ENCODE measurements at places on chromosomes 2 and 18.

GRCh38 chr2:164810843-164811242 is 30.8 kb downstream of the COBLL1 start:
- DNase-seq, result no peak

DNA sequence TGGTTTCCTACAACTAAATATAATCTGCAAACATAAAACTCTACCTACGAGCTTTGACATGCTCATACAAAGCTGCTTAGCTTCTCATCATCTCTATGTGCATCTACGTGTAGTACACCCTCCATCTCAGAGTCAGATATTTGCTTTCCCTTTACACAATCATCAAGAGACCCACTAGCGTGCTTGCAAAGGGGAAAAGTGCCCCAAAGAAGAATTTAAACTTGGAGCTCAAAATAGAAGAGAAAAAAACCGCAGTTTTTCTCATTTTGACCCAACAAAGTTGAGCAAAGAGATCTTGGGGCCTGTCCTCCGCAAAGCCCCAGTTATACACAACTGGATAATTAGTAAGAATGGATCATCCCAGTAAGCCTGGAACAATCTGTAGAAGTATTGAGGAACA is 104.1 kb downstream of the PAX3 start:
- DNase-seq, result no peak

GRCh38 chr2:96340493-96341414 is 5.2 kb downstream of the NCAPH start:
- DNase-seq, result no peak

DNA sequence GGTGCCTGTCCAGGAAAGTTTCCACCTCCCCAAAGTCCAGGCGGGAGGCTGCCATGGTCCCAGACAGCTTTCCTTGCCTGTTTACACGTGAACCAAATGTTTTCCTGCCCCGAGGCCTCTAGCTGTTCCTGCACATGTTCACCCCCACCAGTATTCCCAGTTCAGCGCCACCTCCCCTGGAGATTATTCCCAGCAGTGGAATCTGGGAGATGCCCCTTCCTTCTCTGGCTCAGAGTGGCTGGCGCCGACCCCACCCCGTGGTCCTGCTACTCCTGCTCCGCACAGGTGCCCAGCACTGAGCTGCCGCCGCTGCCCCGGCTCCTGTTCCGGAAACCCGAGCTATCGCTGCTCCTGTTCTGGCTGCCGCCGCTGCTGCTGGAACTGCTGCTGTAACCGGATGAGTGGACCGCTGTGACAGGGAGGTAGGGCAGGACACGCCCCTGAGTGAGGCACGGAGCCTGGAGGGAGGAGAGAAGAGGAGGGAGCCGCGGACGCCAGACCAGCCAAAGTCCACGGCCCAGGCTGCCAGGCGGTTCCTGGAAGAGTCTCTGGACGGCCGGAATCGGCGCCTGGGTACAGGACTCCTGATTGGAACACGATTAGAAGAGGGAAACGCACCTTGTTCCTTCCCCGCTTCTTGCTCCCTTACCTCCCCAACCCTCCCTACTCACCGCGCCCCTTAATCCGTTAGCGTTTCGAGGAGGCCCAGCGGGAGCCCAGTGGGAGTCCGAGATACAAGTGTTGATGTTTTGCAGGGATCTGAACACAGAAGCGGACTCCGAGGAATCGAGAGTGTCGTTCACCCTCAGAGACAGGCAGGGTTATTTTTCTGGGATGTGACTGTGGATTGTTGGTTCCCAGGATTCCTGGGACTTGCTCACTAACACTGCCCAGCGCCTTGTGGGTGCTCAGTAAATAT is at the start of gene PDE11A:
TSS of gene PDE11A (minus strand) at position 395 of the 919 bp plus-strand sequence. CDS start at position 55, 340 bp downstream.
- DNase-seq, result no peak

- DNase-seq, result no peak
Observed at GRCh38 chr2:212537726-212538304, 787 bp downstream of the ERBB4 start.

GRCh38 chr2:197200051-197200761 is 110.4 kb downstream of the ANKRD44 start:
- no peak for DNase-seq

- no peak for DNase-seq
Observed at GRCh38 chr18:34695310-34695709, 14.8 kb upstream of the DTNA start.

GRCh38 chr18:43846299-43846698 is 569.0 kb upstream of the SYT4 start:
- DNase-seq, result no peak

GRCh38 chr2:216934151-216934550 is 74.3 kb upstream of the TNP1 start:
- no peak for DNase-seq

- no peak for DNase-seq
Observed at GRCh38 chr18:25517881-25518715, 166.1 kb upstream of the ZNF521 start.

DNA sequence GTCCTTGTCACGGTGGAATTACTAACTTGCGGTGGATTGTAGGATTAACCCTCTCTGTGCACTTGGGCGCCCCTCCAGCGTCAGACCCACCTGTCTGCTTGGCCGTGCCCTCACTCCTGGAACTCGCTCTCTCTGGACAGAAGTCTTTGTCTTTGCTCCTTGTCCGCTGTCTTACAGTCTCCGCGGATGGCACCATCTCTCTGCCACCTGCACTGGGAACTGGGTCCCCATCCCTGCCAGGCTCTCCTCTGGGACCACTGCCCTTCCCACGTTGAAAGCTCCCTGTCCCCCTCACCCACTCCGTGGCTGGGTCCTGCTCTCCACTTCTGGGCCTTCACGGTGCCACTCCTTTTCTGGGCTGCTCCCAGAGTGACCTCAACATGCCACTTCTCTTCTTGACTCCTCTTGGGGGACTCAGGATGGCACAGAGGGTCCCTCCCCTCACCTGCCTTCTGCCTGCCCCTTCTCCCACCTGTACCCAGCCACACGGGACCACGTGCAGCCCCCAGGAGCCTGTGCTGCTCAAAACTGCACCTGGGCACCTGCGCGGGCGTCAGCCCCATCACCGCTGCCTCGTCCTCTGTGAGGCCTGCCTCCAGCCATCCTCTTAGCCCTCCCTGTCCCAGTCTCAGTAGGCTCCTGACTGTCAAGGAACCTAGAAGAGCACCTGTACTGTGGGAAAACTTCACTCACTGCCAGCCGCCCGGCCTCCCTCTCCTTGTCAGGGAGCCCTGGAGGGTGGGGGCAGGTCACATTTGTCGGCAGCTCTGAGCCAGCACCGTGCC is 11.1 kb downstream of the CNDP2 start:
- DNase-seq, result no peak

- DNase-seq, result no peak
Observed at GRCh38 chr2:64666810-64667438, 13.2 kb upstream of the SERTAD2 start.

DNA sequence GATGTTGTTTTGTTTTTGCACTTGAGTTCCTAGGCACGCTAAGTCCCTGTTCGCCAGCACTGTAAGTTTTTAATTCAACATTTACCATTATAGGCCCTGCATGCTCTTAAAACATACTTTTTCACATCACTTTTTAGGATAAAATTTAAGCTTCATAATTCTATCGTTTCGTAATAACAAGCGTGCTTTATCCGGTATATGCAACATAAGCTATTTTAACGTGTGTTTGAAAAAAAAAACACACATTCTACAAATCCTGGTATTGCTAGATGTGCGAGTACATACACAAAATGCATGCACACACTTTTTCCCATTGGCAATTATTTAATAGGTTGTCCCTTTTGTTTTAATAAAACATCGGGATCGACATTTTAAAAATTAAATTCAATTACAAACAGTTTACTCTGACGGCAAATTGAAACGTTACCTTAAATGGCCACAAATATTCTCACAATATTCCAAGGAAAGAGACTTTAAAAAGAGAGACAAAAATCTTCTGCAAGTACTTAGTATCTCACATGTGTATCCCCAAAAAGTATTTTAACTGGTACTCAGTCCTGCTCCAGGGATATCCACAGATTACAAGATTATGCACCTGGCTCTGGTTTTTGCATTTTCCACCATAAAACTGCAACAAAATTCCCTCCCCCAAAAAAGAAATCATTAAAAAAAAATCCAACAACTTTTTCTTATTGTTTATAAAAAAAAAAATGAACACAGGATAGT is 1.0 kb upstream of the TCF4 start:
- DNase-seq, result no peak

- DNase-seq, result no peak
Observed at GRCh38 chr2:194854941-194855340, 802.1 kb upstream of the SLC39A10 start.

DNA sequence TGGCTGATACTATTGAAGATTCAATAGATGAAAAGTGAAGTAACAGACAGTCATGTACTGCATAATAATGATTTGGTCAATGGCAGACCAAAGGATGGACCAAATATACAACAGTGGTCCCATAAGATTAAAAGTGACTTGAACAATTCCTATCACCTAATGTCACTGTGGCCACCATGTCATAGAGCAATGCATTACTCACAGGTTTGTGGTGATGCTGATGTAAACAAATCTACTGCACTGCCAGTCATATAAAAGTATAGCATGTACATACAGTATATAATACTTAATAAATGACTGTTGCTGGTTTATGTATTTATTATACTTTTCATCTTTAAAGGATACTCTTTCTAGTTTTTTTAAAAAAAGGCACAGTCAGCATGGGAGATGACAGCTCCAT is 99.9 kb downstream of the USP34 start:
- no peak for DNase-seq

DNA sequence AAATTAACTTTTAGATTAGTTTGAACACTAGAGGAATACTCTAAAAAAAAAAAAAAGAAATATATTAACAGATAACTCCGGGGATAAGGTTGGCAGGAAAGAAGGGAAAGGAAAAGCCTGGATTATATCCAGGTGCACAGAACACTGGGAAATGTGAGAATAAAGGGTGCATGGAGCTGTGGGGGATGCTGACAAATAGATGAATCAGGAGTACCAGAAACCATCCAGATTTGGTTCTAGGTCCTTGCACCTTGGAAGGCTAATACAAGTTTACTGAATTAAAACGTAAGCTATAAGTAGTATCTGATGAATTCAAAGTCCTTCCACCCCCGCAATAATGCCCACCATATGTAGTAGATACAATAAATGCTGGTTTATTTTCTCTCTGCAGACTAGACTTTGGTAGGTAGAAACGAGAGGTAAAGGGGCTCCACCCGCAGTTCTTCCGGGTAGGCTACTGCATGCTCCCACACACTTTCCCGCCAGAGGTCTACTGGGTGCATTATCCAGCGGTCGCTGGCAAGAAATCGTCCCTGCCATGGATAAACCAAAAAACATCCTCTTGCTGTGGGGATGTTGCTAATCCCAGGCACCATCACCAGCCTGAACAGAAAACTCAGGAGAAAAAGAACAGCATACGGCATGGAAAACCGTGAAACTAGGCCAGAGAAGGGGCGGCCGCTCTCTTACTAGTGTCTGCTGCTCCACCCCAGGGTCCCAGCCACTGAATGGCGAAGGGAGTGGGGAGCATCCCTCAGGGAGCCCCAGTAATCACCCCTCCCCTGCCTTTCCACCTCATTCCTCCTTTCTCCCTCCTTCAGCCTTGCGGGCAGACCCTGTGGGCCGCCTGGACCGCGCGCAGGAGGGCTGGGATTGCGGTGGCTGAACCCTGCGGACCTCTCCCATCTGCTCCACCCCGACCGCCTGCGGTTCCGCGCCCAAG is 1.5 kb downstream of the CNRIP1 start:
- DNase-seq, result no peak

GRCh38 chr2:234464291-234464645 is 32.6 kb downstream of the ARL4C start:
- no peak for DNase-seq

DNA sequence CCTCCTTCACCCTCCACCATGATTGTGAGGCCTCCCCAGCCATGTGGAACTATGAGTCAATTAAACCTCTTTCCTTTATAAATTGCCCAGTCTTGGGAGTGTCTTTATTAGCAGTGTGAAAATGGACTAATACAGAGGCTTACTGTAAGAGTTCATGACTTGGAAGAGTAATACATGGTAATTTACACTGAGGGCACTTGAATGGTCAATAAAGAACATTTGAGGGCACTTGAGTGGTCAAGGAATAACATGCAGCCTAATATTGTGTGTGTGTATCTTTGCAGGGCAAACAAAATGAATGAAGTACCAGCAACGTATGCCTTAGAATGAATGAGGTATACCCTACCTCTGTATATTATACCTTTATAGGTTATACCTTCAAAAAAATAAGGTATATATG is 190.4 kb upstream of the SOX11 start:
- DNase-seq, result no peak

GRCh38 chr2:241375300-241375699 is 19.2 kb downstream of the FARP2 start:
- no peak for DNase-seq

DNA sequence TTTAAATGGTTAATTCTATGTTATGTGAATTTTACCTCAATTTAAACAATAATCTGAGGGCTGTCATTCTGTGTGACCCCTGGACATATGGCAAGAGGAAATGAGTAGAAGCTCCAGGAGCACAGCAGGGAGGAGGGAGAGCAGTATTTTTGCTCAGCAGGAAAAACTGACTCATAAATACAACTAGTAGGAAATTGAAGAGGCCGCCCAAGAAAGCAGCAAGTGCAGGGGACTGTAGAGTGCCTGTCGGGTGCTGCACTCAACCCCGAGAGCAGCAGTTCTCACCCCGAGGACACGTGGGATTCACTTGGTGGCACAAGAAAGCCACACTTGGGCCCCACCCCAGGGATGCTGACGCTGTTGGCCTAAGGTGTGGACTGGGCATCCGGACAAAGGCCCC is 60.8 kb downstream of the NPAS2 start:
- no peak for DNase-seq

- DNase-seq, result peak; percentile 52
Observed at GRCh38 chr2:130824492-130825061, 12.1 kb upstream of the ARHGEF4 start.

- no peak for DNase-seq
Observed at GRCh38 chr2:43430489-43430888, 165.3 kb downstream of the THADA start.

- no peak for DNase-seq
Observed at GRCh38 chr2:175883586-175884194, 118.4 kb downstream of the LNPK start.

DNA sequence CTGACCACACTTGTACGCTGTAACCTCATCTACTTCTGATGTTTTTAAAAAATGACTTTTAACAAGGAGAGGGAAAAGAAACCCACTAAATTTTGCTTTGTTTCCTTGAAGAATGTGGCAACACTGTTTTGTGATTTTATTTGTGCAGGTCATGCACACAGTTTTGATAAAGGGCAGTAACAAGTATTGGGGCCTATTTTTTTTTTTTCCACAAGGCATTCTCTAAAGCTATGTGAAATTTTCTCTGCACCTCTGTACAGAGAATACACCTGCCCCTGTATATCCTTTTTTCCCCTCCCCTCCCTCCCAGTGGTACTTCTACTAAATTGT is 2.1 kb downstream of the RHOB start:
- DNase-seq, result no peak

GRCh38 chr2:163553601-163554000 is 182.2 kb downstream of the FIGN start:
- DNase-seq, result no peak

DNA sequence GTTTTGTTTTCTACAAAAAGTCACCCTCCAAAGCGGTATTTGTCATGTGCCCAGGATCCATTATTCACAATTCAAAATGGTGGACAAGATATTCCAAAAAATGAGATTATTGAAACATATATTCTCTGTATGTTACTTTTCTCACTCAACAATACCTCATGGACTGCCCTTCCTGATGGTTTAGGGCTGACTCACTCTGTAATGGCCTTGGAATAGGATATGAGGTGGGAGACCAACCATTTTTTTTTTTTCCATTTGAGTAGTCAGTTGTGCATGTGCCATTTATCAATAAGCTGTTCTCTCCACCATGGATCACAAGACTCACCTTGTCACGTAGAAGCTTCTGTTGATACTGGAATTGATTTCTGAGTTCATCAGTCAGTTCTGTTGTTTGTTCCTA is 64.5 kb downstream of the LYPD6 start:
- DNase-seq, result no peak
